ENCODE measurements at places on chromosomes 12 and 14.

DNA sequence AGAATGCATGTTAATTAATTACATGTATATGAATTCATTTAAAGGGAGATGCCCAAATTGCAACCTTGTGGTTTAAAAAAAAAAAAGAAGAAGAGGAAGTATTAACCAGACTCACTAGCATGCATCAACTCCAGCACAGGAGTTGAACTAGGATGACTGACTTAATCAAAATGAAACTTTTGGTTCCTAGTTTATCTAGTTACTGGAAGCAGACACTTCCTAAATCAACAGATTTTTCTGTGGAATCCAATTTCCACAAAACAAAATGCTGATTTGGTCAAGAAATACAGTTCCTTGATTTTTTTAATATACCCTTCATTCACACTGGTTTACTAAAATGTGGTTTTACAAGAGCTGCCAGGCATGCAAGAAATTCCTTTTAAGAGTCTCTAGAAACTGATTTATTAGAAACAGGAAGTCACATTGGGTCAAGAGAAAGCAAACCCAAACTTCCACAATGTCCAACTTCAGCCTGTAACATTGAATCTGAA, 41.6 kb downstream of the ITPR2 start:
- DNase-seq, result no peak

DNA sequence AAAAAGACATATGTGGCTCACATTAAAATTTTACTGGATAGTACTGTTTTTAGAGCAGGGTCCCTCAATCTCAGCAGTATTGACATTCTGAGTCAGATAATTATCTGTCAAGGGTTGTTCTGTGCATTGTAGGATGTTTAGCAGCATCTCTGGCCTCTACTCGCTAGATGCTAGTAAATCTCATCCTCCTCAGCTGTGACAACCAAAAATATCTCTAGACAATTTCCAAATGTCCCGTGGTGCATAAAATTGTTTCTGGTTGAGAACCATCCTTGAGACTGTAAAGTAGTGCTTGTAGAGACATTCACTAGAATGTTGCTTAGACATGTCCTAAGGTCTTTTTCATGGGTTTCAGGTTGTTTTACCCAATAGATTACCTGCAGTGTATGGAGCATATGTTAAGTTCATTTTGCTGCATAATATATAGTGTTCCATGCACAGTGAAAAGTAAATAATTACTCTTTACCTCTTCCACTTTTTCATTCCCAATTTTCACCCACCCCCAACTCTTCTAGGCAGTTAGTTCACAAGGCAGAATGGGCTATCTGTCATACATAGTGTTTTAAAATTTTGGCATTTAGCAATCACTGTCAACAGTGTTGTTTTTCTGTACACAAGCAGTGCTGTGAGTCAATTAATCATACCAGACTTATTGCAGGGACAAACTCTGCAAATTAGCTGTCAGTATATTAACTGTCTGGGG, 200.2 kb upstream of the SLC38A2 start:
- no peak for DNase-seq

GRCh38 chr12:56715798-56716197, 9.3 kb downstream of the NACA start:
- DNase-seq, result no peak

GRCh38 chr12:113133036-113133435, 2.5 kb downstream of the RASAL1 start:
- no peak for DNase-seq

GRCh38 chr12:88035907-88036289, 6.7 kb upstream of the C12orf50 start:
- DNase-seq, result no peak
